ENCODE measurements at places on chromosomes 4 and X.
A peak's percentile ranks its signal among the peaks of the same experiment; 100 is the strongest.

DNA sequence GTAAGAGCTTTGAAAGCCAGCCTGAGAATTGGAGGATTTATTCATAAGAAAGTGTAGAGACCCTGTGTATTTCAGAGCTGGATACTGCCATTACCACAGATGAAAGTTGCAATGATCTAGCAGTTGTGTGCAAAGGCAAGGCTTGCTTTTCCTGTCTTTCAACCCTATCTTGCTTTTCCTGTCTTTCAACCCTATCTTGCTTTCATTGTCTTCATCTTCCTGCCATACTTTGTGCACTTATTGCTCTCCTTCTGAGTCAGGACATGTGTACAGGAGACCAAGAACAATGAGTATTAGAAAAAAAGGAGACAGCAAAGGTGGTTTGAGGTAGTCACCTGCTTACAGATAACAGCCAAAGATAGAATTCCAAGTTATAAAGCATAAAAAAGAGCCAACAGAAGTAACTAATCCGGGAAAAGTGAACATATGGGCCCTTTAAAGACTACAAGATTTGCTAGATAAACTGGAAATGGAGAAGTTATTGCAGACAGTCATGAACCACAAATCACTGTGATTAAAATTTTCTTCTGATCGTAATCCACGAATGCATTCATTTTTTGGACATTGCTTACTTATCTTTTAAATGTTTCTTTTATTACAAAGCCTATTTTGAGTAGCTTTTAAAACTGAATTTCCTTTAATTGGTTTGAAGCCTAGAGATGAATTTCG is 17.2 kb downstream of the C1QTNF7 start:
- DNase-seq: peak; percentile 25

GRCh38 chrX:37926700-37927099 is 79.3 kb upstream of the DYNLT3 start:
- DNase-seq: peak; percentile 63

- peak; percentile 49 for DNase-seq
Observed at GRCh38 chrX:66030505-66031317, 9.2 kb downstream of the VSIG4 start.

DNA sequence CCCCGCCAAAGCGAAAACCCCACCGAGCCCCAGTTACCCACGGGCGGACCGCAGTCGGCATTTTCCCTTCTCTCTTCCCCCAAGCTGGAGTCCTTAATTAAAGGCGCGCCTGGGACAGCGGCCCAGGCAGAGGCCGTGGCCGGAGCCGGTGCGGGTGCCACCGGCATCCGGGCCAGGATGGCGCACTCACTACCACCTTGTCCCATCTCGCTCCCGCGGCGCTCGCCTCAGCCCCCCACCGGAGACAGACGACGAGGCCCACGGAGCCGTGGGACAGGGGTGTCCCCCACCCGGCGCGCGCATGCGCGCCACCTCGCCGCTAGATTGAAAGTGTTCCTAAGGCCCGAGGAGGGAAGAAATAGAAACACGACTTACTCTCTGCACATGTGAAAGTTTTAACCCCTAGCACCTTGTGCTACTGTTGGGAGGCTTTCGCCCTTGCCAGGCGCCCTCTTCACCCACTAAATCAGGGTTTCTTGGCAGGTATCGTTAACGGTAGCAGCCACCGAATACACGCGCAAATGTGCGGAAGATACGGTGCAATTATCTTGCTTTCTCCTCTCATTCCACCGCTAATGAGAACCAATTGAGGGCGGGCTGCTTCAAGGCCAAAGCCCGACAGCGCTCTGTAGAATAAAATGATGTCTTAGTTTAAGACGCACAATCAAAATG is 64.3 kb upstream of the CCDC160 start:
- DNase-seq: peak; percentile 39

- DNase-seq: no peak
Observed at GRCh38 chrX:23503835-23504539, 163.3 kb upstream of the PRDX4 start.

DNA sequence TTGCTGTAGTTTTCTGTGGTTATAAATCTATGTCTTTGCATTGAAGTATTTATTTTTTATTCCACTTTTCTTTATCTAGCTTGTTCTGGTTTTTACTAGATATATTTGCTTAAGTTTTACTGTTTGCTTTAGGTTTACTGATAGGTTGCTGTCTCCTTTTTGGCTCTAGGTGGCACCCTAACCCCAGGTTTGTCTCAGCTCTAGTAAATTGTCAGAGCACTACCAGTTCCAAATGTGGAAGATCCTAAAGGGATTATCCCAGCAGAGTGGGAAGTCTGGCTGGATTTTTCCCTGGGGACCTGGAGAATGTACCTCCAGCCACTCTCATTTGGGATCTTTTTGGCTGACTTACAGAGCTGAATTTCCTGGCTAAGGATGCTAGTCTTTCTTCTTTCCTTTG is 106.1 kb downstream of the PBDC1 start:
- DNase-seq: peak; percentile 60

DNA sequence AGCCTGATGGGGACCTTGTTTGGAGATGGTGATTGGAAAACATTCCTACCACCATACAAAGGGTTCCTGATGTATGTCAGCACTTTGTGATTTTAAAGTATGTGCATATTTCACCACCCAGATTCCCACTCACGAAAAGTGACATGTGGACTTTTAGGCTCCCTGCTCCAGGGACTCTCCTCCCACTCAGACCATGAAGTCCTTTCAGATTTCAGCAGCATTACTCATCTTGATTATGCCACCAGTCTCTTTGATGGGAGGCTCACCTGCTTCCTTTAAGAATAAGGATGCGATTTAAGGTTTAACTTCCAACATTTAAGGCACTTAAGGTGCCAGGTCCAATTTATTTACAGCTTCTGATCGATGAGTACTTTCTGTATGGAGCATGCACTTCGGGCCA is 204.4 kb downstream of the PPARGC1A start:
- no peak for DNase-seq

DNA sequence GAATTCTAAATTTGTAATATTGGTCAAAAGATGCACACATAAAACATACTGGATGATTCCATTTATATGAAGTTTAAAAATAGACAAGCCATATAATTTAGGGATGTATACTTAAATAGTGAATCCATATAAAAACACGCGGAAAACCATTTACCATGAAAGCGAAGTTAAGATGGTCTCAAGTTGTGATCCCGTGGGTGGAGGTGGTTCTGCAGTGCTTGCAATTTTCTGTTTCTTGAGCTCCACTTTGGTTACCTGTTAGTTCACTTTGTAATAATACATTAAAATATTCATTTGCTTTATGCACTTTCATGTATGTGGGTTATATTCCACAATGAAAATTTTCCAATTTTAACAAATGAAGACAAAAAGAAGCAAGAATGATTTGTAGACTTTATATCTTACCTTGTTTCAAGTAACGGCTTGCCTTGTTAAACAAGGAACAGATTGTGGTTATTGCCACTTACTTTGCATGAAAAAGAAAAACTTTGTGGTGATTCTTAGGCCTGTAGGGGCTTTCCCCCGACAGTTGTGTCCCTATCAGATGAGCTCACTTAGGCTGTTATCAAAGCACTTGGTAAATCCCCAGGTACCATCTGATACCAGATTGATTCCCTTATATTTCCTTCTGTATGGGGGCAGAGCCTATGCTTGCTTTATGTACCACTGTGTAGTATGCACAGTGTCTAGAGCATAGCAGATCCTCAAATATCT is 12.2 kb downstream of the UCP1 start:
- DNase-seq: no peak

DNA sequence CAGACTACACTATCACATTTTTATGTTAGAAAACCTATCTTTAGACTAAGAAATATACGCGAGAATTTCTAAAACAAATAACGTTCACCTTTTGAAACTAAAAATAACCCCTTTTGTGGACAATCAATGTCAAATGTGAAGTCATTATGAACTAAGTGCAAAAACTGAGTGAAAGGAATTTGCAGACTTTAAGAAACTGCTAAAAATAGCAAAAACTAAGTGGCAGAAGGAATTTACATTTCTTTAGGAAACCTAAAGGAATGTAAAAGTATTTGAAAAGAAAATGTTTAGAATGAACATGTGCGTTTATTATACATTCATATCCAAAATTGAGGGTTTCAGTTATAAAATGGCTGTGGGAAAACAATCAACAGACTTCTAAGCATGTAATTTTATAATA is 58.3 kb downstream of the VEGFC start:
- DNase-seq: no peak

GRCh38 chr4:141027421-141027820 is 105.8 kb downstream of the RNF150 start:
- no peak for DNase-seq

DNA sequence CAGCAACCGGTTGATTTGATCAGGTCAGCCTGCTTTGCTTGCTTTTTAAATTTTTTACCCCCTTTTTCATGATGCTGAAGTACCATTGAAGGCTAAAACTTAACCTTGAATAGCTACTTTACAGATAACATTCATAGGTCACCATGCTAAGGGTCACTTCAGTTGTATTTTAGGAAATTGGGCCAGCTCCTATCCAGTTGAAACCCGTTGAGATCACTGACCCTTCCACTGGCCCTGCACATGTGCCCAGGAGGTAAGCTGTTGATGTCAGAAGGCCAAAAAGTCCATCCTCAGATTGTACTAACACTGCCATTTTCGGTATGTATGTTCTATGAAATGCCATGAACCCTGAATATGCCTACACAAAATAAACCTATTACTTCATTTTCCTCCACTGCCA is 133.0 kb upstream of the FAT4 start:
- DNase-seq: no peak

DNA sequence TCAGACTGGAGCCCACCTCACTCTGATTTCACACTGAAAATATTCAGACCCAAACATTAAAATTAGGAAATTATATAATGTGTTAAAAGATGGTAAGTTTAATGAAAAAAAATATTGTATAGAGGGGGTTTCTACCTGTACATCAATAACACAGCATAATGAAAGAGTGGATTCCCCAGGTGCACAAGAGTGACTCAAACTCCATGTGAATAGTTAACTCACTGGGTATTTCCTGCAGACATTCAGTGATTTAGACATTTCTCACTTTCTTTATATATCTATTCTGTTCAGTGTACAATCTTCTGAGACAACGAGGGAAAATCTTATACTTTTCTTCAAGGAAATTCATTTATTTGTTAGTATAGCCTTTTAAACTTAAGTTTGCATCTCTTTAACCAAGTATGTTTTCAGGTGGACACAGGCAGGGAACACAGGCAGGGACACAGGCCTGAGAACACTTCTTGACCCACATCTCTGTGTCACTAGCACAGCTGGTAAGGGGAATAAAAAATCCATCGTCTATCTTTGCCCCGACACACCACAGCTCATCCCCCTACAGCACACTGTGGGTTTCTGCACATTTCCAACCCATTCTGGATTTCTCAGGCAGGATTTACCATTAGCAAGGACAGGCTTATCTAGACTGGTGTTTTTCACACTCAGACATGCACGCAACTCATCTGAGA is 525.5 kb upstream of the BOD1L1 start:
- no peak for DNase-seq

DNA sequence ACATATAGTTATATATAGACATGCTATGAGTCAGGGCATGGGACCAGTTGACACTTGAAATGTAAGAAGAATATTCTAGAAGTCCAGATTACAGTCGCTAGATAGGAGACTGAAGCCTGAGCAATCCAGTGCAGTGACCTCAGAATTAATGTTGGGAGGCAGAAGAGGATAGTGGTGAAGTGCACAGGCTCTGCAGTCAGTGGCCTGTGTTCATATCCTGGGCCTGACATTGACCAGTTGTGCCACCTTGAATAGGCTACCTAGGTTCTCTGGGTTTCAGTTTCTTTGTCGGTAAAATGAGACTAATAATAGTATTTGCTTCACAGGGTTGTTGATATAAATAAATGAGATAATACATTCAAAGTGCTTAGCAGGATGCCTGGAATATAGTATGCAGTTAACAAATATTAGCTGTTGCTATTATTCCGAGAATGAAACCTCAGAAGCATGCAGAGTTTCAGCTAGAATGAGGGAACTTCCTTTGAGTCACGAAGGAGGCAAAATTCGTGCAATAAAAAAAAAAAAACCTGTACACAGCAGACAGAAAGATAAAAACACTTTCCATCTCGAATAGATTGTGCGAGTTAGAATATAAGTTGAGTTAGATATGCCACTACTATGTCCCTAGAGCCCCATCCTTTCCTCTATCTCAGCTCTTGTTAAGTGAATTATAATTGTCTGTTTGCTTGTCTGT is 4.0 kb upstream of the SH2D1A start:
- no peak for DNase-seq

DNA sequence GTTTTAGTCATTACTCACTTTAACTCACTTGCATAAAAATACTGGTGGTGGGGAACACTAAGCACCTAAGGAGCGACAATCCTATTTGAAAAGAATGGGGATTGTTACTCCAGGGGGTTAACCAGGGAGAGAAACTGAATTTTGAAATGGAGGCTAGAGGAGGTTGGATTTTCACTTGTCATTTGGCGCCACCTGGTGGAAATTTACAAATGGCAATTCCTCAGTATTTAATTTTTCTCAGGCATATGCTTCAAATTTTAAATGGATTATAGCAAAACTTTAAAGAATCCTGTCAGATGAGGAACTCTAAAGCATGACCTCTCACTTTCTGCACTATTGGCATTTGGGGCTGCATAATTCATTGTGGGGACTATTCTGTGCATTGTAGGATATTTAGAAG is 2.7 kb upstream of the GEMIN8 start:
- peak; percentile 74 for DNase-seq

DNA sequence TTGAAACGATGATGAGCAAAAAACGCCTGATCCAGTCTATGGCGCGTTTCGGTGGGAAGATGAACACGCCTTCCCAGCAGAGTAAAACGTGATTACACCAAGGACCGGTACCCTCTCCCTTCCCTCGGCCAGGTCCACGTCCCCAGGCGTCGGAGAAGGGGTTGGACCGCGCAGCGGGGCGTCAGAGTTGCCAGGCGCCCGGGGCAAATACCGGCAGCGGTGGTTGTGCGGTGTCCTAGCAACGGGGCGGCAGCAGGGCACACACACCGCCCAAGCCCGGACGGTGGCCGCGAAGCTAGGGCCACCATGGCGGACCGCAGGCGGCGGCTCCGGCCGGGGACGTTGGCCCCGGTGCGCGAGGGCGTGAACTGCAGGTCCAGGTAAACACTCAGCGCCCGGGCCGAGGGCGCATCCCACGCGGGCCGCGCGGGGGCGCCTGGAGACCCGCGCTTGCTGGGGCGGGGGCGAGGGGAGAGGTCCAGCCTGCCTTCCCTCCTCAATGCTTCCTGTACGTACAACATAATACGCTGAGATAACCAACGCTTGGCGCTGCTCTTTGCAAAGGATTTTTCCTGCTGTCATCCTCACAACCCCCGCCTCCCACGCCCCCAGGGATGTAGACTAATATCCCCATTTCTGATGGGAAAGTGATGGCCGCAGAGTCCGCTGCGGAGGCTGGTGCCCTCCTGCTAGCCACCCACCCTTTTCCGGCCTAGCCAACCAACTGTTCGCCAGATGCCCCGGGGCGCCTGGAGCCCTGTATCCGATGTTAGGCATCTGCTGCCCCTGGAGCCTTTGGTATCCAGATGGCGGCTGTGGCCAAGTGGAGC is at the start of gene FAM47E:
Gene FAM47E (plus strand): TSS at position 281 of the 830 bp plus-strand sequence. CDS start 26 bp downstream, at position 307.
- peak; percentile 84 for DNase-seq

GRCh38 chr4:898869-899555 is 33.1 kb downstream of the GAK start:
- no peak for DNase-seq

GRCh38 chrX:30814978-30815377 is 74.1 kb downstream of the TAB3 start:
- DNase-seq: peak; percentile 1

GRCh38 chrX:344371-344901 is 25.8 kb upstream of the GTPBP6 start:
- no peak for DNase-seq

All from hematopoietic multipotent progenitor cell treated with erythropoietin and hydrocortisone succinate and interleukin-3 and kit ligand, for 4 days (in vitro differentiated cells).